ENCODE measurements at places on chromosomes 12 and 14. TPM values are rescaled to one million over a fixed set of nuclear protein-coding genes. Genes with fewer than 3 reads are reported as not detected.

Gene IFNG-AS1
- total RNA-seq: not detected

Gene ART4
- total RNA-seq: not detected

Gene CBLN3
- total RNA-seq: 0.80 TPM

Gene MARS1
- 504 TPM for total RNA-seq

Gene DCN
- total RNA-seq: 3.6 TPM

Gene KLRB1
- not detected for total RNA-seq

Data from A673 (cell line).